ENCODE measurements at places on chromosomes 6 and 20.
A peak's percentile ranks its signal among the peaks of the same experiment; 100 is the strongest.

GRCh38 chr6:25576919-25577318, 75.1 kb upstream of the SCGN start:
- DNase-seq = no peak

DNA sequence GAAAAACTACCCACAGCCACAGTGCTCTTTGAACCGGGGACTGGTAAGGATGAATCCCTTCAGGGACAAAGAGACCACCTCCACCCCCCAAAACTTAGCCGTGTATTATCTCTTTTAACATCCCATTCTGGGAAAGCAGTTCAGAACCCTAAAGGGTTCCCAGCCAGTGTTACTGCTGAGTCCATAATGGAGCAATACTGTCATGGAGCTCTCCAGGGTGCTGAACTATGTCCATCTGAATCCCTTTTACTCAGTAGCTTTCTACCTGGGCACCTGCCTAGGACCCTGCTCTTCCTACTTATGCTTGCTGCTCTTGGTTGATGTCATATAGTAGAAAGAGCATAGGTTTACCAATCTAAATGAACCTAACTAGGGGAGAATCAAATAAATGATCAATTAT, 22.3 kb upstream of the SAYSD1 start:
- DNase-seq = peak; percentile 74

DNA sequence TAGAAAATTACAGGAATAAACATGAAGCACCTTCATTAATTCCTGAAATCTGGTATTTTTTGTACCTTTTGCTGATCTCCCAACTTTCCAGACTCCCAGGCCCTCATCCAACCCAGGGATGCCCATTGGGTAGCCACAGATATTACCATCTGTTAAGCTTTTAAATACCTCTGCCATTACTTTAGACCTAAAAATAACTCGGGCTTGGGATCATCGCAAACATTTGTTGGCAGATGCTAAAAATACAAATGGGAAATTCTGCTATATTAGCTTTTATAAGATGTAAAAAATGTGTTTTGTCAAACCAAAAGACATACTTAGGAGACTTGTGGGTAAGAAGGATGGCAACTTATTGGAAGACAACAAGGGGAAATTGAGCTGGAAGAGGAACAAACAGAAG, 376.1 kb downstream of the CENPW start:
- no peak for DNase-seq

DNA sequence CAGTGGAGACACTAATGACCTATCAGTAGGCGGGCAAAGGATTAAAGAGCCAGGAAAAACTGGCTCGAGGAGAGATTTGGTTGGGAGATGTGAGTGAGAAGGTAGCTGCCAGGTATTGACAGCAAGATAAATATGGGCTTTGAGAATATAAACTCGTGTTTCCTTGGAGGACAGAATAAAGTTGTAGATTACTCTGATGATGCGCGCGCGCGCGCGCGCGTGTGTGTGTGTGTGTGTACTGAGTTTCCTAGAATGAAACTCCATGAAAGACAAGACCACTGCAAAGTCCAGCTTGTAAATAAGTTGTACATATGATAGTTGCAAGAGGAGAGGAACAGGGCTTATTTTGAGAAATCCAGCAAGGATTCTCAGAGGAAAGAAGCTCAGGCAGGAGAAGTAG, 13.3 kb upstream of the TREM2 start:
- no peak for DNase-seq

DNA sequence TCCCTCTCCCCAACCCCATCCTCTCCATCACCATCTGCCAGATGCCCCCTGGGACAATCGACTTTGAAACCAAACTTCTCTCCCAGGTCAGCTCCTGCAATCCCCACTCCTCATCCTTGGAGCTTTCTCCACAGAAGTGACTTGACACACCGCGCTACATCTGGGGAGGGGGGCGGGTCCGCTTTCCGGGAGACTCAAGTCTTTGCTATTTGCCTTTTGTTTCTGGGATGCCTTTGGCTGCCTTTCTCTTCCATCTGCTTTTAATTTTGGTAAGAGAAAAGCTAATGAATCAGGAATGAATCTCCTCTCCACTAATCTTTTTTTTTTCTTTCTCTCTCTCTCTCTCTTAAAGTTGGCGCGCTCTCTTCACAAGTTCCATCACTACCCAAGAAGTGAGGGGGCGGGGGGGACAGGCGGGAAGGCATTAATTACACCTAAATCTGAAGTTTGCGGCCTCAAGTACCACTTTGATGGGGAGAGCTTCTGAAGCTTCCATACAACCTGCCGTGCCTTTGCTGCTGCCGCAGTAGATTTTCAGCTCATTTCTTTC, 664 bp upstream of the TPBG start:
- DNase-seq = no peak

- DNase-seq = peak; percentile 97
Observed at GRCh38 chr6:142944124-142945048, 590 bp downstream of the HIVEP2 start.

GRCh38 chr20:41143354-41143753, 6.0 kb downstream of the PLCG1 start:
- DNase-seq = no peak

DNA sequence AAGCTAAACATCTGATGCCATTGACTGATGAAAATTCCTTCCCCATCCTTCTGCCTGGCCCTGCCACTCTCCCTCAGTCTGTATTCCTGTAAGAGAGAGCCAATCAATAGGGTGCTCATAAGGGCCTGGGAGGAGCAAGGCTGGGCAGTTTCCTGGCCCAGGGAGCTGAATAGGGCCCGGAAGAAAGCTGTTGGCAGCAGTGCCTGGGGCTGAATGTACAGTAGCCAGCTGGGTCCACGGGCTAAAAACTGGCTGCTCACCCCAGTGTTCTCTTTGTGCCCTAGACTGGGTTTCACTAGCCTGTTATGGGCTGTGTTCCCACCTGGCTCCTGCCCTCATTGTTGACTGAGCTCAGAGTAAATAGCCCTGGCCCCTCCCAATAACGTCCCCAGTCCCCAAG, 1.7 kb upstream of the WFDC2 start:
- no peak for DNase-seq

DNA sequence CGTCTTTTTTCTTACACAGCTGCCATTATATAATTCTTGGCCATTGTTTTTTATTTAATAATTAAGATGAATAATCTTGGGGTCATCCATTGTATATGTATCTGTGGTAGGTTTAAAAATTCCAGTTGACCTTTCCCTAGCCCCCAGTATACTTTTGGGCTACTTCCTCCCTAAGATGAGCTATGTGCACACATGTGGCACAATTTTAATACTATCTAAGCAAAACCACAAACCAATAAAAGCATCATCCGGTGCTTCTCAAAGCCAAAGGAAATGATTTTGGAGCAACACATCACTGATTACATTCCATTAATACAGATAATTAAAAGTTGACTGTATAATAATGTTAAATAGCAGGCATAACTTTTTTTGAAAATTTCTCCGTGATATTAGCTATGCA, 161.2 kb downstream of the ATXN1 start:
- no peak for DNase-seq

DNA sequence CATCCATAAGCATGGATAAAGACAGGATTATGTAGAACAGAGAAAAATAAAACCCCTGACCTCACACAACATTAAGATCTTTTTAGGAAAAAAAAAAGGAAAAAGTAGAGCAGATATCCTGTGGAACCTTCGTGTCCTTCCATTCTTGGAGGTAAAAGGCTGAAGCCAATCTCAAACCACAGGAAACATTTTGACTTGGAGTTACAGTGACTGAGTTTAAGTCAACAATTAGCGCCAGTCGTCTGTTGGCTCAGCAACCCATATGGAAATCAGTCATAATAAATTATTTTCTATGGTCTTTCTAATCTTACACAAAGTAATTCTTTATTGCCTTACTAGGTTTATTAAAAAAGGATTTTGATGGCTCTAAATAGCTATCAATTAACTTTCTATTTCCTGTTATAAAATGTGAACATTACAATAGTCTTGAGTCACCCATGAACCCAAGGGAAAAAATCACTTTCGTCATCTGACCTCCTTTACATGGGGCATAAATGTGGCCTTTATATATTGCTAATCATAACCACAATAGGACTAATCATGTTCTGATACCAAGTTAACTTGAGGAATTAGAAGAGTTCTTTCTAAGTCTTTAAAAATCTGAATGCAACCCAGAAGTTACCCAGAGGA, 592.9 kb downstream of the TFAP2B start:
- DNase-seq = no peak

- no peak for DNase-seq
Observed at GRCh38 chr6:99547526-99547925, 20.9 kb downstream of the CCNC start.

DNA sequence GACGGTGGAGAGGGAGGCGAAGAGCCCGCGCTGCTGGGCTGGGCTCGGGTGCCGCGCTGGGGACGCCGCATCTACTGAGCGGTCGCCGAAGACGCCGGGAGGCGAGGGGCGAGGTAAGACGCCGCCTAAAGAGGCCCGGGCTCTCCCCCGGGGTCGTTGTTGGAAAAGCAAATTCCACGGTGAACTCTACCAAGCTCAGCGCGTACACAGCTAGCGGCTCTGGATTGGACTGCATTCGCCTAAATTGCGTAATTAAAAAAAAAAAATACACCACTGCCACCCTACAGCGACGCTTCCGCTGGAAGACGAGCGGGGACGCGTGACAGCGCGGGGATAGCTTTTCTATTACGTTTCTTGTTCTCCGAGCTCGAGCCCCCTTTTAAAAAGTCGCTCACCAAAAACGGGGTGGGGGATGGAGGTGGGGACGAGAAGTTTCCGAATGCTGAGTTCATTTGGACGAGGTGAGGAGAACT, 92.0 kb upstream of the PRDM1 start:
- peak; percentile 81 for DNase-seq

DNA sequence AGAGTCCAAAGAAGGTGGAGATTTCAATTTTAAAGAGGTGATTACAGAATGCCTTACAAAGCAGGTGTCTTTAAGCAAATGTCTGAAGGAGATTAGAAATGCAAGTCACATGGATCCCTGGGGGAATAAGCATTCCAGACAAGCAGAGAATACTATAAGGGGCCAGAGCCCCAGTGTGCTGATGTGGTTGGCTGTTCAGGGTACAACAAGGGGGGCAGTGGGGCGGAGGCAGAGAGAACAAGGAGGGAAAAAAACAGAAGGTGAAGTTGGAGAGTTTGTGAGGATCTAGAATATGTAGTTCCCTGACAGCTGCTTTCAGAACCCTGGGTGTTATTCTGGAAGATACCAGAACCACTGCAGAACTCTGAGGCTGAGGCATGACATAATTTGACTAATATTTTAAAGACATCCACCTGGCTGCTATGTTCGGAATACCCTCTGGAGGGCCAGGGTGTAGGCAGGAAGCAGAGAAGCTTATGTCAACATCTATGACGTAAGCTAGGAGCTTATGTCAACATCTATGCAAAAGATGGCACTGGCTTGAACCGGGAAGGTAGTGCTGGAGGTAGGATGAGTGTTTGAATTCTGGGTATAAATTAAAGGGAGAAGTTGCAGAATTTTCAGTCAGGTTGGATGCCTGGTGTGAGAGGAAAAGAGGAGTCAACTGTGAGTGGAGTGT, 276.3 kb upstream of the AGPAT4 start:
- peak; percentile 34 for DNase-seq

GRCh38 chr20:8862092-8862491, 206.8 kb upstream of the PLCB4 start:
- no peak for DNase-seq

DNA sequence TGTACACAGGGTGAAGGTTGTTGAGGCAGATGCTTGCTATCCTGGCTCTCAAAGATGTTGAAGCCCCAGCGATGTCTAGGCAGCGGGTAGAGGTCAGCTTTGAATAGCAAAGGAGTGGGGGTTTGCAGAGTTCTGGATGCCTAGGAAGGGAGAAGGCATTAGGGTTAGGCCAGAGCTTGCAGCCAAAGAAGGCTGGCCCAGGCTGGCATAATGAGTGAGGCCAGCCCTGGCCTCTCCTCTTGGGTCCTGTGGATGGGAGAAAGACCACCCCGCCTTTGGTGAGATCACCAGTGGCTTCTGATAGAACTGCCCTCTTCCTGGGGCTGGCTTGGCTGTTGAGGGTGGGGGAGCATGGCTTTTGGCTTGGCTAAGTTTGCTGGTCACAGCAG, 406 bp upstream of the WFDC5 start:
- DNase-seq = no peak

DNA sequence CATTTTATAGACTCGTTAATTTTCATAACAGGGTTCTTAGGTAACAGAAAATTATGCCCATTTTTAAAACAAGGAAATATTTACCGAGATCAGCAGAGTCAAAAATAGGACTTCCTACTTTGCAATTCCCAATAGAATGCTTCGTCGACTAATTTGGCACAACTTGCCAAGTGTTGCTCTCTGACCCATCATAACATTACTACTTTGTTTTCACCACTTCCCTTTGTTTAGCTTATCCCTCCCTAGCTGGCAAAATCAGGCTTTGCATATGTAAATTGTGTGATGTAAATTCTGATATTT, 914 bp upstream of the RANBP9 start:
- DNase-seq = peak; percentile 74

- no peak for DNase-seq
Observed at GRCh38 chr20:59385480-59385879, 85.1 kb downstream of the EDN3 start.

DNA sequence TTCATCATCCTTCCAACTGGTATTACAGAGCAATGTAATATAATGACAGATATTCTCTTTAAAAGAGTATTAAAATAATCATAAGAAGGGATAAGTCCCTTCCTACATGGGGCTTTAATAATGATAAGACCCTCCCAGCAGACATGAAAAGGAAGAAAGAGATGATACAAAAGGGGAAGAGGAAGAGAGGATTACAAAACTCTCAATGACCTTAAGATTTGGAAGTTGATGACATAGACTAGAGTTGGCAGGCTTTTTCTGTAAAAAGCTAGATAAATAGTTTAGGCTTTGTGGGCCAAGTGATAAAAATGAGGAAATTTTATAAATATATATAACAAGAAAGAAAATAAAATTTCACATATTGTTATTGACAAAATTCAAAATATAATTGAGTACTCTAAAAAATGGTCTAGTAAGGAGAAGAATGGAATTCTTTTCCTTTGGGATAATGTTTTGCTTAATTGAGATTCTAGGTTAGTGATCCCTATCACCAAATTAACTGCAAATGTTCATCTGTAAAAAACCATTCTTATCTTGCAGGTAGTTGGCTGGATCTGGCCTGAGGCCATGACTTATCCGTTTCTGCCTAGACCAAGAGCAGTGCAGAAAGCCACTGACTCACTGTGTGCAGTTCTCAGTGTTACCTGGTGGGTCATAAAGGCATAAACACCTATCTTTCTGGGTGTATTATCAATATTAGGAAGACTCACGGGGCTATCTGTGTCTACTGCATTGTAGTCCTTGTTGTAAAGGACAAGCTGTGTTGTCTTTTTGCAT, 11.0 kb downstream of the RIPOR2 start:
- DNase-seq = peak; percentile 45
